ENCODE measurements at places on chromosomes 12 and 14.

- peaks cover 3% of the 10 kb centered on the region for H3K4me1 ChIP-seq
- H3K4me3 ChIP-seq: no peak overlapping the region
These were observed 2.3 kb downstream of the PYM1 start for GRCh38 chr12:55925371-55925770.

- H3K27ac ChIP-seq: no peak overlapping the region
- no peaks in the 10 kb centered on the region for H3K27me3 ChIP-seq
- DNase-seq: no peak
These were observed 3.8 kb downstream of the GXYLT1 start for GRCh38 chr12:42140901-42141300.

- no peak overlapping the region for H3K4me3 ChIP-seq
- DNase-seq: no peak
- no peaks in the 10 kb centered on the region for H3K36me3 ChIP-seq
- no peaks in the 10 kb centered on the region for H3K27me3 ChIP-seq
These were observed 283.3 kb downstream of the RPL10L start for GRCh38 chr14:46368275-46368674.

GRCh38 chr14:68586896-68587751 is 205.7 kb downstream of the ZFP36L1 start:
- no peak for DNase-seq
- H3K4me1 ChIP-seq: peaks cover 2% of the 10 kb centered on the region
- H3K27ac ChIP-seq: peak overlapping the region; percentile 57
- H3K27me3 ChIP-seq: no peaks in the 10 kb centered on the region
- no peaks in the 10 kb centered on the region for H3K36me3 ChIP-seq
- no peak overlapping the region for H3K4me3 ChIP-seq

- no peaks in the 10 kb centered on the region for H3K4me1 ChIP-seq
- no peaks in the 10 kb centered on the region for H3K36me3 ChIP-seq
- no peak for DNase-seq
- H3K27me3 ChIP-seq: no peaks in the 10 kb centered on the region
- no peak overlapping the region for H3K4me3 ChIP-seq
These were observed 260.5 kb upstream of the TMTC1 start for GRCh38 chr12:30044206-30044605.

GRCh38 chr12:72547573-72547972 is 275.4 kb downstream of the TRHDE start:
- H3K36me3 ChIP-seq: no peaks in the 10 kb centered on the region
- no peak overlapping the region for H3K27ac ChIP-seq
- no peaks in the 10 kb centered on the region for H3K27me3 ChIP-seq
- H3K4me1 ChIP-seq: no peaks in the 10 kb centered on the region

- peak overlapping the region; percentile 63 for H3K27ac ChIP-seq
- peak overlapping the region; percentile 33 for H3K4me3 ChIP-seq
- H3K4me1 ChIP-seq: peaks cover 81% of the 10 kb centered on the region
- no peak for DNase-seq
- no peaks in the 10 kb centered on the region for H3K27me3 ChIP-seq
- no peaks in the 10 kb centered on the region for H3K36me3 ChIP-seq
These were observed 40.0 kb upstream of the PNMA1 start for GRCh38 chr14:73753887-73754795.

GRCh38 chr12:823028-823698 is 70.8 kb downstream of the WNK1 start:
- no peak overlapping the region for H3K4me3 ChIP-seq
- DNase-seq: no peak
- no peaks in the 10 kb centered on the region for H3K36me3 ChIP-seq
- no peaks in the 10 kb centered on the region for H3K27me3 ChIP-seq

DNA sequence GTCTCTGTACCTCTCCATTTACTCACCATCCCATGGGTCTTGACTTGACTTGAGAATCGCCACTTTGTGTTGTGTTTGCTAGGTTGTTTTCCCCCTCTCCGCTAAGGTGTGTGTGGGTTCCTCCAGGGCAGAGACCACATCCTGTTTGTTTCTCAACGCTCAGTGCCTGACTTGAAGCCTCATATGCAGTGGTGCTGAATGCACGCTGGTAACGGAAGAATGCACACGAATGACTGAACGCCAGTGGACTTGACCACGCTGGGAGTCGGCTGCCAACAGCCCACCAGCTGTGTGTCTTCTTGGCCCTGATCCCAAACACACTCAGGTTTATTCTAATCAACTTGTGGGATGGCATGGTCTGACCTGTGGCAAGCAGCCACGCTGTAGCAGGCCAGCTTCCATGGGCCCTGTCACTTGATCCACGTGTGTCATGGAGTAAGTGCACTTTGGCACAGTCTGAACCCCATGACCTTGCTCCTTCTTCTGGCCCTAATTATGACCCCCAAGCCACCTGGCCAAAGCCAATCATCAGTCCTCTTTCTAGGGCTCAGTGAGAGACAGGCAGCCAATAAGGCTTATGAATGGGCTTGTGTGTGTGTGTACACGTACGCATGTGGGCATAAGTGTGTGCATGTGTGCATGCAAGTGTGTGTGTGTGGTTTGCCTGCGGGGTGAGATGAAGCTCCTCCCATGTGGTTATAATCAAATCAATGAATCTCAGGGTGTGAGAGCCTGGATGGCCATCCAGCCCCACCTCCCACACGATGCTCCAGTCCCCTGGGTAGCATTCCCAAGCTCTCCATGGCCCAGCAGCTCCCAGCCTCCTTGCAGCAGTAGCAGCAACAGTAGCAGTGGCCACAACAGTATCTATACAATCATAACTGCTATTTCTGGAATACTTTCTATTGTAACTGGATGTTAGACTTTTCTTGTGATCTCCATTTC is 6.4 kb upstream of the TC2N start:
- H3K4me1 ChIP-seq: no peaks in the 10 kb centered on the region
- DNase-seq: peak; percentile 36
- peaks cover 2% of the 10 kb centered on the region for H3K36me3 ChIP-seq
- no peak overlapping the region for H3K4me3 ChIP-seq
- H3K27ac ChIP-seq: no peak overlapping the region

- peak overlapping the region; percentile 93 for H3K4me3 ChIP-seq
- H3K27ac ChIP-seq: no peak overlapping the region
- H3K27me3 ChIP-seq: no peaks in the 10 kb centered on the region
- H3K4me1 ChIP-seq: no peaks in the 10 kb centered on the region
These were observed 367 bp upstream of the FRS2 start for GRCh38 chr12:69469854-69470188.

- H3K4me3 ChIP-seq: no peak overlapping the region
- no peaks in the 10 kb centered on the region for H3K4me1 ChIP-seq
- H3K36me3 ChIP-seq: peaks cover 11% of the 10 kb centered on the region
- no peaks in the 10 kb centered on the region for H3K27me3 ChIP-seq
These were observed 2.9 kb downstream of the PRMT5 start for GRCh38 chr14:22926316-22926715.

DNA sequence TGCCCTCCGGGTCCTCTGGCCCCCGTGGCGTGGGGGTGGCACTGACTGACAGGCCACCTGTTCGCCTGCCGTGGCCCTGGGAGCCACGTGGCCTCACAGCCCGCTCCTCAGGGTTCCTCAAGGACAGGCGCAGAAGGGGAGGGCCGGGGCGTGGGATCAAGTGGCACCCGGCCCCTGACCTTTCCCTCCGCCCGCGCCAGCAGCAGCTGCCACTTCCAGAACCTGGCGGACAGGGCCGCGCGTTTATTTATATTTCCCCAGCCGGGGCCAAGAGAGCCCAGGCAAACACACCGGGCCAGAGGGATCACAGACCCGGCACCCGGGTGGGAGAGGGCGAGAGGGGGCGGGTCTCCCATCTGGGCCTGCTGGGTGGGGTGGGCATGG is 92.6 kb downstream of the RFLNA start:
- peak; percentile 71 for DNase-seq
- H3K4me1 ChIP-seq: peaks cover 31% of the 10 kb centered on the region
- H3K27me3 ChIP-seq: no peaks in the 10 kb centered on the region
- peak overlapping the region; percentile 89 for H3K27ac ChIP-seq

DNA sequence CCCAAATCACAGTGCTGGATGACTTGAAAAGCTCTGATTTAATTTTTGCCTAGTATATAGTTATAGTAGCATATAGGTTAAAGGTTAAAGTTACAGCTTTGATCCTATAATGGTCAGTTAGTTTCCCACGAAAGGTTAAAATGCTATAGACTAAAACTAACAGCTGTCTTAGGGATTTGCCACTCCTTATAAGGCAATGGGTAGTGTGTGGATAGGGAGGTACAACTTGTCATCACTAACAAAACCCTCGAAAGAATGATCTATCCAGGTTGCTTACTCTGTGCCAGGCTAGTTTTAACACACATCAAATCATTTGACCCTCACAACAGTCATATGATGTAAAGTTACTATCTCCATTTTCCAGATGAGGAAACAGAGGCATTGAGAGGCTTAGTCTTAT is 11.7 kb downstream of the RCOR1 start:
- peaks cover 6% of the 10 kb centered on the region for H3K4me1 ChIP-seq
- H3K36me3 ChIP-seq: no peaks in the 10 kb centered on the region
- no peaks in the 10 kb centered on the region for H3K27me3 ChIP-seq
- no peak for DNase-seq

DNA sequence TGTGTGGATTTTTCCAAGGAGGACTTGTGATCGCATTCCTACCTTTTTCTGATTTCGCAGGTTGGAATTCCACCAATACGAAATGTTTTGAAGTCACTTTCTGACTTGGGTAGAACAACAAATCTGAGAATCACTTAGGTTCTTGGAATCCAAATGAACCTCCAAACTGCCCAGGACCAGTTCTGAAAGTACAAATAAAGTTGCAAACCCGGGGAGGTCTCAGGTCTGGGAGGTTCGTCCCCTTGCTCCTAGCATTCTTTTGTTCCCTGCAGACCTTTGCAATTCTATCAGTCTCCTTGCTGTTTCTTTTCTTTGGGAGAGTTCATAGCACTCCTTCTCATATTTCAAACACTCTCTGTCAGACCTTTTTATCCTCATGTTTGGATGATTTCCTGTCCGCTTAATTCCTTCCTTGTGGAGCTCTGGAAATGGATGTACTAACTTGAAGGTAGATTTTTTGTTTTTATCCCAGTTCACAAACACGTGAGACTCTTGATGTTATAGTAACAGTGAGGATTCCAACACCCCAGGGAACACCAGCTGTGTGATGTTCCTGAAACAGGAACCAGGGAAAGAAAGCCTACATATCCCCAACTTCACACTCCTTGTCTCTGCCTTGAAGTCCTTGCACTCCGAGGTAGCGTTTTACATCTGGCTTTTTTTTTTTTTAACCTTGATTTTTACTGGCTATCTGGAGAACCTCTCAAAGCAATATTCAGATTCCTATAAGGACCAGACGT is 70.6 kb downstream of the TMEM132C start:
- no peaks in the 10 kb centered on the region for H3K36me3 ChIP-seq
- no peak overlapping the region for H3K27ac ChIP-seq
- H3K4me1 ChIP-seq: peaks cover 3% of the 10 kb centered on the region
- no peak overlapping the region for H3K4me3 ChIP-seq
- H3K27me3 ChIP-seq: no peaks in the 10 kb centered on the region
- no peak for DNase-seq

GRCh38 chr14:68564191-68564825 is 228.6 kb downstream of the ZFP36L1 start:
- no peaks in the 10 kb centered on the region for H3K36me3 ChIP-seq
- DNase-seq: peak; percentile 60
- H3K4me3 ChIP-seq: no peak overlapping the region

DNA sequence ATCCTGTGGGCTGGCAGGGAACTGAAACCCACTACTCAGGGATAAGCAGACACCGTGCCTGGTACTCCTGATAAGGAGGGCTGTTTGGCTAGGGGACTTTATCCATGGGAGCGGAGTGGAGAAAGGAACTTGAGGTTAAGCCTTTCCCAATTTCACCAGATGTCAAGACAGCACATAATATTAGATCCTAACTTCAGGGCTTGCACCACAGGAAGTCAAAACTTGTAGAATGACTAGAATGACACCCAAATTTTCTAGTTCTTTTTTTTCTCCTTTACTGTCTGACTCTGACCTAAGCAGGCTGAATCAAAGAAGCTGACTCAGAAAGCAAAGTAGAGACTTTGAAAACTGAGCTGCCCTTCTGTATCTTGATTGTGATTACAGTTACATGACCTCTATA is 7.1 kb upstream of the CGRRF1 start:
- no peak overlapping the region for H3K4me3 ChIP-seq
- H3K27ac ChIP-seq: no peak overlapping the region
- H3K4me1 ChIP-seq: no peaks in the 10 kb centered on the region
- no peak for DNase-seq
- no peaks in the 10 kb centered on the region for H3K27me3 ChIP-seq
- H3K36me3 ChIP-seq: no peaks in the 10 kb centered on the region

- H3K4me1 ChIP-seq: no peaks in the 10 kb centered on the region
- no peak for DNase-seq
- no peaks in the 10 kb centered on the region for H3K27me3 ChIP-seq
- H3K27ac ChIP-seq: no peak overlapping the region
- H3K4me3 ChIP-seq: no peak overlapping the region
- H3K36me3 ChIP-seq: no peaks in the 10 kb centered on the region
These were observed 29.6 kb upstream of the PRMT8 start for GRCh38 chr12:3461391-3461790.

DNA sequence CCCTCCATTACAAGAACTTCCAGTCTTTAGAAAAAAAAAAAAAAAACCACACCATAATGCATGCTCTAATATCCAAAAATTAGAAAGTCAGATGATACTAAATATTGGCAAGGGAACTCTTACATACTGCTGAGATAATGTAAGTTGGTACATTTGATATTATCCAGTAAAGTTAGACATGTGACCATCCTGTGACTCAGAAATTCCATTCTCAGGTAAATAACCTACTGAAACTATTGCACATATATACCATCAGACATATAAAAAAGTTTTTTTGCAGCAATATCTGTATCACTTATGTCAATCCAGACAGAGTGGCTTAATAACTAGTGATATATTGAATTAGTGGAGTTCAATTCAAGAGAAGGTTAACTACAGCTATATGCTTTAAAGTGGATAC is 63.5 kb downstream of the KITLG start:
- H3K27ac ChIP-seq: no peak overlapping the region
- H3K4me3 ChIP-seq: no peak overlapping the region
- H3K4me1 ChIP-seq: no peaks in the 10 kb centered on the region
- DNase-seq: no peak
- H3K27me3 ChIP-seq: no peaks in the 10 kb centered on the region

- no peaks in the 10 kb centered on the region for H3K27me3 ChIP-seq
- H3K4me3 ChIP-seq: no peak overlapping the region
- no peak for DNase-seq
- no peaks in the 10 kb centered on the region for H3K36me3 ChIP-seq
These were observed 76.4 kb upstream of the FOXG1 start for GRCh38 chr14:28690029-28690692.

DNA sequence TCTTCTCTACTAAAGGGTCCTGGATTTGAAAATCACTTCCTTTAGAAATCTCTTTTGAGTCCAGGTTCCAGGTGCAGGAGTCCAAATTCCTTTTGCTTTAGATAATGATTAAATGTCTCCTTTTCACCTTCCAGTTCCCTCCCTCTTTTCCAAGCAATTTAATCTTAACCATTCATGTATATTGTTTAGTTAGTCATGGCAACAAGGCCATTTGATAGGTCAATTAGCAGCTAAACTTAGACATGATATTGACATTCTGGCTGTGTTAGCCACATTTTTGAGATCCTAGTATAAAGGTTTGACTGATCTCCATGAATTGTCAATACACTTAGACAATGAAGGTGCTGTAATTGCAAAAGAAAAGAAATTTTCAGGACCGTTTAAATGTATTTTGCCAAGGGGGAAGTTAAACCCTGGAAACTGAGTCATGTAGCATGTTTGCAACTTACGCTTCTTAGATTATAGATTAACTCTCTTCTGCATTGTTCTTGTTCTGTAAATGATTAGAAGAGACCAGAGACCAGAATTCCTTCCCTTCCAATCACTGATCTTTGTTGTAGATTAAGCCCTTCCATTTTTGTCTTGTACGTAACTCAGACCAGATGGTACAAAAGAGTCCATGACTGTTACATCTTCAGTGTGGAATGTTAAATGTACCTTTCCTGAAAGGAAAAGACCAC is 12.4 kb upstream of the C12orf75 start:
- H3K4me3 ChIP-seq: peak overlapping the region; percentile 21
- H3K27ac ChIP-seq: peak overlapping the region; percentile 87
- DNase-seq: no peak
- H3K4me1 ChIP-seq: no peaks in the 10 kb centered on the region
- H3K36me3 ChIP-seq: no peaks in the 10 kb centered on the region
- H3K27me3 ChIP-seq: no peaks in the 10 kb centered on the region
